ENCODE measurements at places on chromosomes 2 and 18.

DNA sequence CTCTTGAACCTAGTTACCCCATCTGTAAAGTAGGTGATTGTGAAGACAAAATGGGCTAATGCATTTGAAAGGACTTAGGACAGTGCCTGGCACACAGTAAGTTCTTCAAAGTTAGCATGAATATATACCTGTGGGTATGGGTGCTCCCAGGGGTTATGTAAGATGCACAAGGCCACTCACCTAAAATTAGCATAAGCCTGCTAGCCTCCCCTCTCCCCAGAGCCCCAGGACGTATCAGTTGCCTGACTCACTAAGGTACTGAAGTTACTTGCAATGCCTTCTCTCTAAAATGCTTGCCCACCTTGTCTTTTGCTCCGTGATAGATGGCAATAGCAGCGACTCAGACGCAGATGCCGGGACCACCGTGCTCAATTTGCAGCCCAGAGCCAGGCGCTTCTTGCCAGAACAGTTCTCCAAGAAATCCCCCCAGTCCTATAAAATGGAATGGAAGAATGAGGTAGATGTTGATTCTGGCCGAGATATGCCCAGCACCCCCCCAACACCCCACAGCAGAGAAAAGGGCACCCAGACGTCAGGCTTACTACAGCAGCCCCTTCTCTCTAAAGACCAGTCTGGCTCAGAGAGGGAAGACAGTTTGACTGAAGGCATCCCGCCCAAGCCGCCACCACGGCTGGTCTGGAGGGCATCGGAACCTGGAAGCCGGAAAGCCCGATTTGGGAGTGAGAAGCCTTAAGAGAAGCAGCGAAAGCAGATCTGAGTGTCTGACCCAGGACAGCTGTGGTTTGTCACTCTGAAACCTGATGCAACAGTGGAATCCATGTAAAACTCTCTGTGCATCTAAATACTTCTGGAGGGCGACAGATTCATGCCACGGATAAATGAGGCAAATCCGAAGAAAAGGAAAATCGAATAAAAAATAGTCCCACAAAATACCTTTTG is 53.8 kb upstream of the TMEM182 start:
- no peak for DNase-seq

- no peak for DNase-seq
Observed at GRCh38 chr18:46067438-46068007, 4.5 kb downstream of the PSTPIP2 start.

- DNase-seq, result no peak
Observed at GRCh38 chr2:144382849-144383248, 137.1 kb downstream of the ZEB2 start.

- DNase-seq, result no peak
Observed at GRCh38 chr2:20571644-20572215, 79.2 kb downstream of the HS1BP3 start.

DNA sequence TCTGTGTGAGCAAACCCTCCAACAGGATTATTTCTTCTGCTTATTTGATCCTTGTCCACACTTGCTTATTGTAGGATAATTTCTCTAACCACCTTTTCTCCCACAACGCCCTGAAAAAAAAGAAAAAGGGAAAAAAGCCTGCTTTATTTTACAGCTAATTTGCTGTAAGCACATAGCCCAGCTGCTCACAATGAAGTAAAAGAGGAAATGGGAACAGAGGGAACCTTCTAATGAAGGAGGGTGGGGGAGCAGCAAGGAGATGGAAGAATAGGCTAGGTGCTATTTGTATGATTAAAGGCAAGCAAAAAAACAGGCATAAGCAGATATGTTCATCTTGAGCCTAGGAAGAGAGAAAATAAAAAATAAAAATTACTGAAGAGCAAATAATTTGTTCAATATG is 331.6 kb downstream of the TXNL1 start:
- DNase-seq, result no peak

DNA sequence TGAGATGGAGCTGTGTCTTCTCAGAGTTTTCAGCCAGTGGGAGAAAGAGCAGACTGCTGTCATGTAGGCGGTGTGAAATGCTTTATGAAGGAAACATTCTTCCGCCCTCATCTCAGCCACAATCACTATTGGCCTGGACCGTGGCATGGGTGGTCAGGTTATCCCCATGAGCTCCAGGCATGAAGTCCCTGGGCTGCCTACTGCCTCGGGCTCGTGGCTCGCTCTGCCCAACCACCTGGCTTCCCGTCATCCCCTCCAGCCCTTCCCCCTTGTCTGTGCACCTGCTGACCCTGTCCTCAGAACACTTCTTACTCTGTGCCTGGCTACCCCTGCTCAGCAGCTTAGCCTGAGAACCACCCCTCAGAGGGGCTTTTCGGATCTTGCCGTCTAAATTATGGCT is 15.5 kb downstream of the COLEC11 start:
- no peak for DNase-seq

GRCh38 chr18:14908541-14908940 is 160.6 kb downstream of the ANKRD30B start:
- DNase-seq, result no peak

Measured in ovary (tissue), 10 donors.